Kidney epithelial cell (primary cell): ENCODE measurements at places on chromosomes 4 and X.

GRCh38 chr4:16136311-16136710 lies 52.5 kb upstream of the PROM1 start:
- no peak for DNase-seq

GRCh38 chr4:177699365-177700213 lies 257.4 kb upstream of the AGA start:
- peak; percentile 57 for DNase-seq

- no peak for DNase-seq
Observed at GRCh38 chrX:120839491-120839890, 36.2 kb downstream of the CT47B1 start.

DNA sequence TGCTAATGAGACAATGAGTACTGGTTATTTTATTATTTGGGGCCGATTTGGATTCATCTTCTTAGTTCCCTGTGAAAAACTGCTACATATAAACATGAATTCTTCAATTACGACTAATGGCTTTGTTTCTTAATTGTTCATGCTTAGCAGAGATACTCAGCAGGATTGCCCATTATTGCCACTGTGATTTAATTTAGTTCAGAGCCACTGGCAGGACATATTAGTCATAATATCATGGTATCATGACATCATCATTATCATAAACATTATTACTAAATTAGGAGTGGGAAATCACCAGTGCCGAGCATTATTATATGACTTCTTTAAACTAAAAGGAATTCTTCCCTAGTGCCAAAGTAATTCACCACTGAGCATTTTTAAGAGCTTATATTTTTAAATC lies 201.4 kb downstream of the SPOCK3 start:
- no peak for DNase-seq

DNA sequence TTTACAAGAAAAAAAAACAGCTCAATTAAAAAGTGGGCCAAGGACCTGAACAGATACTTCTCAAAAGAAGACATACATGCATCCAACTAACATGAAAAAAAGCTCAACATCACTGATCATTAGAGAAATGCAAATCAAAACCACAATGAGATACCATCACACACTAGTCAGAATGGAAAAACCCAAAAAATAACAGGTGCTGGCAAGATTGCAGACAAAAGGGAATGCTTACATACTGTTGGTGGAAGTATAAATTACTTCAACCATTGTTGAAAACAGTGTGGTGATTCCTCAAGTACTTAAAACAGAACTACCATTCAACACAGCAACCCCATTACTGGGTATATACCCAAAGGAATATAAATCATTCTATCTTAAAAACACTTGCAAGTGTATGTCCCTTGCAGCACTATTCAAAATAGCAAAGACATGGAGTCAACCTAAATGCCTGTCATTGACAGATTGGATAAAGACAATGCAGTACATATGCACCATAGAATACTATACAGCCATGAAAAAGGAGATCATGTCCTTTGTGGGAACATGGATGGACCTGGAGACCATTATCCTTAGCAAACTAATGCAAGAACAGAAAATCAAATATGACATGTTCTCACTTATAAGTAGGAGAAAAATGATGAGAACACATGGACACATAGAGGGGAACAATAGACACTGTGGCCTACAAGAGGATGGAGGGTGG lies 97.6 kb downstream of the RAB28 start:
- no peak for DNase-seq

DNA sequence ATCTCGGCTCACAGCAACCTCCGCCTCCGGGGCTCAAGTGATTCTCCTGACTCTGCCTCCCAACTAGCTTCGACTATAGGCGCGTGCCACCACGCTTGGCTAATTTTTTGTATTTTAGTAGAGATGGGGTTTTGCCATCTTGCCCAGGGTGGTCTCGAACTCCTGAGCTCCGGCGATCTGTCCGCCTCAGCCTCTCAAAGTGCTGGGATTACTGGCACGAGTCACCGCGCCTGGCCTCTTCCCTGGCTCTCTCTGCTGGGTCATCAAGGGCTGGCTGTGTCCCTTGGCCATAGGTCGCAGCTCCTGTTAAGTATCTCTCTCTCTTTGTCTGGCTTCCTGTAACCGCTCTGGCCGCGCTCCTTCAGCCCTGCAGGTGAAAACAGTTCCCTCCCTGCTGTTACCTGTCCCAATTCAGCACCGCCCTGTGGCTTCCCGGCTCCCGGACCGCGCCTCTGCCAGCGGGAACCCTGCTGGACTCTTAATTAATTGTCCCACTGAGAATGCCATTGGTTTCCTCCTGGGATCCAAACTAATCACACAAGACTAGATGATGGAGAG lies 1.3 kb upstream of the RGS12 start:
- no peak for DNase-seq

- no peak for DNase-seq
Observed at GRCh38 chr4:48100256-48100655, 33.8 kb downstream of the TXK start.

DNA sequence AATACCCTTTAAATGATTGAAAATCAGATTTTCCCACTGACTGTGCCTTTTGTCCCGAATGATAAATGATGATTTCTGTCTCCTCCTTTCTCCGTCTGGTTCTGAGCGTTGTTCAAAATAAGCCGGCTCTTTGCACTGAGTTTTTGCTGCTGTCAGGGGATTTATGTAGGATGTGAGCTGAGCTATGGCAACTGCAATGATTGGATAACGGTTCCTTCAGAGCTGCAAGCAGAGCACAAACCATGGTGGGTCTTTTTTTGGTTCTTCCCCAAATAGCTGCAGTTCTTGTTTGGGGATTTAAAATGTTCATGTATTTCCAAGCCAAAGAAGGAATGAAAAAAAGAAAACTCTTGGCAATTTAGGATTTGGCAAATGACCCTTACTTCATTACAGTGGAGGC lies 124.5 kb upstream of the CASK start:
- no peak for DNase-seq

- DNase-seq: no peak
Observed at GRCh38 chr4:15065516-15065915, 63.2 kb downstream of the CPEB2 start.

GRCh38 chrX:151762802-151763201 lies 28.3 kb downstream of the CNGA2 start:
- DNase-seq: no peak

DNA sequence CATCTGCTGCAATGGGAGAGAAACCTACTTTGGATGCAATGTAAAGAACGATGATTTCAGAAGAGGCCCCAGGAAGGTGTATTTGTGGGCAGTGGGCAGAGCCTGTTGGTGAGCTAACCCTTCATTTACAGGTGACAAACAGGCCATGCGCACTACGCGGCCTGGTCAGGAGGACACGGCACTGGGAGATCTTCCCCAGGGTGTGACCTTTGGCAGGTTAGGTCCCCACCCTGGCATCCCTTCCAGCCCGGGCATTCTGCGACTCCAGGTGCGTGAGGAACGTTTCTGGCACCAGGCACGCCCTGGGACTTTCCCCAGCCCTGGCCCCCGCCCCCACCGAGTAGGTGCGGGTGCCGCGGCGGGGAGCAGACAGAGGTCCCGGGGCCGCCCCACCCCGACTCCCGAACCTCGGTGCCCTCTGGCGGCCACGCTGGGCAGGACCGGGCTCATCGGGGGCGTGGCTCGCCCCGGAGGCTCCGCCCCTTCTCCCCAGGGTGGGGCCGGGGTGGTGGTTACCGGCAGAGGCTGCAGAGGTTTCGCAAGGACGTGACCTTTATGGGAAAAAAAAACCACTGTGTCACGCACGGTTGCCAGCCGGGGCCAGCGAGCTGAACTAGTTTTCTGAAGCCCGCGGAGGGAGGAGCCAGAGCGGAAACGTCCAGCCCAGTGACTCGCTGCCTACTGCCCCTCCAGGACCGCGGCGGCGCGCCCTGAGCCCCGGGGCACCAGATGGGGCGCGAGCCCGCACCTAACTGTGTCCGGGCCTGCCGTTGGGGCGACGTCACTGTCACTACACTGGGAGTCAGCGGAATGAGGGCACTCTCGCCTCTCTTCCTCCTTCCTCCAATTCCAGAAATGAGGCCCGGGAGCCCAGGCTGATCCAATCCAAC lies 5.0 kb upstream of the NYX start:
- peak; percentile 45 for DNase-seq

GRCh38 chr4:140305053-140305452 lies 68.4 kb upstream of the SCOC start:
- no peak for DNase-seq

DNA sequence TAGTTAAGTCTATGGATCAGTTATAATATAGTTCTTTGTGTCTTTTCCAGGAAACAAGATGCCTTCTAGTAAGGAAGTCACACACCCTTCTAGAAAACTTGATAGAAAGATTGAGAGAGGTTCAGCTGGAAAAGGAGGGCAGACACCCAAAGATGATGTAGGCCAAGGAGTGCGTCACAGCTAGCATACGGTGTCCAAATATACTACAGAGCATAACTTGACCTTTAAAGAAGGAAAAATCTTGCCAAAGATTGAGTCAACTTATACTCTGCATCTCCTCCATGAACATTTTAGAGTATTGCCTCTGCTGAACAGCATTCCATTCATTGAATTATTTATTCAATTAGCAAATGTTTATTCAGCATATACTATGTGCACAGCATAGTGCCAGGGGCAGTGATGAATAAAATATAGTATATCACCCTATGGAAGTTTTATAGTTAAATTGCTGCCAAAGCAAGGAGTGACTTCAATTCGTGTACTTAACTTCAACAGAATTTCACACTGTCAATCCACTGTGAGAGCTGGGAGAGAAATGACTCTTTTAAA lies 51.9 kb upstream of the SLC6A14 start:
- DNase-seq: no peak

GRCh38 chrX:11588097-11588496 lies 77.6 kb downstream of the ARHGAP6 start:
- no peak for DNase-seq

DNA sequence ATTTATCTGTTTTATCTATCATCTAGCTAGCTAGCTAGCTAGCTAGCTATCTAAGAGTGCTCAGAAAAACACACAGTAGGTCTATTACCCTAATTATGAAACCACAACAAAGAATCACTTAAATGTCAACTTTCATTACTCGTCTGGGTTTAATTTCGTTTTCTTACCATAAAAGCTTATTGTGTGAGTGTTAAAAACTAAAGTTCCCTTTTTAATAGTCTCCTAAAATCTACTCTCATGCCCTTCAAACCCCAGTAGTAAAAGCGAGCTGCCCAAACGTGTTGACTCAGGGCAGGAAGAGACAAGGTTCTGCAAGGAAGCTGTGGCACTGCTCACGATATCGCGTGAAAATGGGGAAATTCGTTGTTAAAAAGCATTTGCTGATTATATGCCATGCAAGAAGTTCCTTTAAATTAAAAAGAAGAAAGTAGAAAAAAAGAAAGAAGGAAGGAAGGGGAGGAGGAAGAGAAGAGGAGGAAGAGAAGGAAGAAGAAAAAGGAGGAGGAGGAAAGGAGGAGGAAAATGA lies 595 bp downstream of the MBNL3 start:
- no peak for DNase-seq

DNA sequence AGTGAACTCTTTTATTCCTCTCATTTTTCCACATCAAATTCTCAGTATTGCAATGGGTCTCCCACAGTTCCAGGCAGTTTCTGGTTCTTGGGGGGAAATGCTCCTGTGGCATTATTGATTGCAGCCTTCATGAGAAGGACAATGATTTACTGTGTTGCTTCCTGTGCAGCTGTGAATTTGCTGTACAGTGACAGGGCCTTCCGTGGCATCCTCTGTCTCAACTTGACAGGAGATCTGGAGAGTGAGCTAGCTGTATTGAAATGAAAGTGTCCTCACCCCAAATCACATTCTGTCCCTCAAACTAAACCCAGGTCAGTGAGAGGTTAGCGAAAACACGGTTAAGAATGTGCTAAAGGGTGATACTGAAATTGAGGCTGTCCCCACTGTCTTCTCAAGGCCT lies 77.1 kb upstream of the ATOH1 start:
- no peak for DNase-seq

- DNase-seq: no peak
Observed at GRCh38 chrX:7946960-7947359, 19.7 kb upstream of the PNPLA4 start.

DNA sequence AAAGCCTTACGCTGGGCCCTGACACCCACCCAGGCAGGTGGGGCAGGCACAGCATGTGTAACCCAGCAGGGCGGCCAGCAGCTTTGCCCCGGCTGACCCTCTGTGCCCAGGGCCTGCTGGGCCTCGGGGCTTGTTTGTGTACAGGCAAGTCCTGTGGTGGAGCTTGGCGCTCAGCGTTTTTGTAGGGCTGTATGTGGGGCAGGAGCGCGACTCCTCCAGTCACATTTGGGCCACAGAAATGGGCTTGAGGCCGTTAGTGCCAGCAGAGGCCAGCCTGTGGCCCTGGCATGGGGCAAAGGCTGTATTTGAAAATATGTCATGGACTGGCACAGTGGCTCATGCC lies 14.7 kb upstream of the HGFAC start:
- DNase-seq: no peak

DNA sequence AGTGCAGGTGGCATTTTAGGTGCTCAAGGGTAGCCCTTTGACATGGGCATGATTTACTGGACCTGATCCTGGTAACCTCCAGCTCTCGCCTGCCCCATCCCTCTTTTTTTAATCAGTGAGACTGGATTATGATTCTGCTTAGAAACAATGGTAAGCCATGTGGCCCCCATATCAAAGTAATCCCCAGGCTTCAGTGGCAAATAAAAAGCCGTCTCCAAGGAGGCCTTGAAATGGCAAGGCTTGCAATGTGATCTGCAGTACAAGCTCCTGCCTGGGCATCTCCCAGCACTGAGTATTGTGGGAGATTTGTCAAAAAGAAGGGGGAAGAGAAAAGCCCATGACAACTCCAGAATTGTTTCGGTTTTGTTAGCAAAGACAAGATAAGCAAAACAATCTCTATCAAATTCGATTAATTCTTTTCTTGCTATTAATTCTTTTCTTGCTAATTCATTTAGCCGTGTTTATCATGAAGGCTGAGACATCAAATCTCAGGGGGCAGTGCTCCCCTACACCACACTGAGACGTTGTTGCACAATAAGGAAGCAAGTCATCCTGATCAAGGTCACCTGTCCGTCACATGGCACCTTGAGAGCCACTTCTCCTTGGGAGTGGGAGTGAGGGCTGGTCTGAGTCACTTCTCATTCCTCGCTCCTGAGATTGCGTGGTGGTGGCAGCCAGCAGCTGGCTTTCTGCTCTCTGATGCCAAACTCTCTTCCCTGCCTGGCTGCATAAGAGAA lies 312.7 kb upstream of the GATB start:
- no peak for DNase-seq
